ENCODE measurements at places on chromosomes 7 and 10. TPM values are rescaled to one million over a fixed set of nuclear protein-coding genes. Genes with fewer than 3 reads are reported as not detected.

DNA sequence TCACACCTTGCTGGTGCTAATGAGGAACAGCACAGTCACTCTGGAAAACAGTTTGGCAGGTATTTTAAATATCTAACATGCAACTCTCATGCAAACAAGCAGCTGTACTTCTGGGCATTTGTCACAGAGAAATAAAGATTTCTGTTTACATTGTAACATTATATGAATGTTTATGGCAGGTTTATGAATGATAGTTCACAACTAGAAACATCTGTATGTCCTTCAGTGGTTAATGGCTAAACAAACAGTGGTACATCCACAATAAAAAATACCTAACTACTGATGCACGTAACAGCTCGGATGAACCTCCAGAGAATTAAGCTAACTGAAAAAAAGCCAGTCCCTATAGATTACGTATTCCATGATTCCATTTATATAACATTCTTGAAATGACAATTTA, 109.6 kb downstream of the GPR37 start:
- no peaks in the 10 kb centered on the region for H3K27me3 ChIP-seq
- H3K4me3 ChIP-seq, result no peak overlapping the region
- no peaks in the 10 kb centered on the region for H3K4me1 ChIP-seq
- DNase-seq, result no peak
- H3K27ac ChIP-seq, result no peak overlapping the region
- H3K36me3 ChIP-seq, result no peaks in the 10 kb centered on the region

DNA sequence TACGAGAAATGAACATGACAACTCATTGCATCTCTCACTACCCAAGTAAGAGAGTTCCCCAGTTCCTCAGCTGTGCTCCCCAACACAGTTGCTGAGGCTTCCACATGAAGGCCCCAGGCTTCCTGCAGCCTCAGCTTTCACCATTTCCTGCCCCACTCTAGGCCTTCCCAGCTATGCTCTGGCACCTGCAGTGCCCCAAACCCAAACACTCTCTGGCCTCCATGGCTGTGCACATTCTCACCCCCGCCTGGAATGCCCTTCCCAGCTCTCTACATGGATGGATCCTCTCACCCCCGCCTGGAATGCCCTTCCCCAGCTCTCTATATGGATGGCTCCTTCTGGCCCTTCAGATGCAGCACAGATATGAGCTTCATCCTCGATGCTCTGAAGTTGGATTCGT, 61.3 kb downstream of the KIAA1549 start:
- H3K36me3 ChIP-seq, result no peaks in the 10 kb centered on the region
- no peak for DNase-seq
- H3K4me3 ChIP-seq, result no peak overlapping the region
- no peaks in the 10 kb centered on the region for H3K27me3 ChIP-seq
- H3K27ac ChIP-seq, result no peak overlapping the region
- H3K4me1 ChIP-seq, result no peaks in the 10 kb centered on the region

GRCh38 chr7:129777993-129778769, 166.7 kb downstream of the NRF1 start:
- no peak overlapping the region for H3K4me3 ChIP-seq
- no peak for DNase-seq
- H3K27me3 ChIP-seq, result peaks cover 15% of the 10 kb centered on the region
- H3K27ac ChIP-seq, result no peak overlapping the region

DNA sequence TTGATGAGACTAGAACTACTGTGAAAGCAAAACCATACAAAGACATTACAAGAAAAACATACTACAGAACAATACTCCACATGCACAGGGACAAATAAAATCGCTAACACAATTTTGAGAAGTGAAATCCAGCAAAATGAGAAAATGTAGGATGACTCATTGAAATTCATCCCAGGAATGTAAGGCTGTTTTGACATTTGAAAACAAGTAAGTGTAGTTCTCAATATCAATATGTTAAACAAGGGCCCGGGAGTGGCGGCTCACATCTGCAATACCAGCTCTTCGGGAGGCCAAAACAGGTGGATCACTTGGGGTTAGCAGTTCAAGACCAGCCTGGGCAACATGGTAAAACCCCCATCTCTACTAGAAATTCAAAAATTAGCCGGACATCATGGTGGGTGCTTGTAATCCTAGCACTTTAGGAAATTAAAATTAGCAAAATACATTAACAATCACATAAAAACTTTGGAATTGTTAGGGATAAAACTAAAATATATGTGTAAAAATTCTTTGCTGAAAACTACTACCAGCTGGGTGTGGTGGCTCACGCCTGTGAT, 113.7 kb upstream of the ADARB2 start:
- no peak for DNase-seq
- H3K36me3 ChIP-seq, result no peaks in the 10 kb centered on the region

DNA sequence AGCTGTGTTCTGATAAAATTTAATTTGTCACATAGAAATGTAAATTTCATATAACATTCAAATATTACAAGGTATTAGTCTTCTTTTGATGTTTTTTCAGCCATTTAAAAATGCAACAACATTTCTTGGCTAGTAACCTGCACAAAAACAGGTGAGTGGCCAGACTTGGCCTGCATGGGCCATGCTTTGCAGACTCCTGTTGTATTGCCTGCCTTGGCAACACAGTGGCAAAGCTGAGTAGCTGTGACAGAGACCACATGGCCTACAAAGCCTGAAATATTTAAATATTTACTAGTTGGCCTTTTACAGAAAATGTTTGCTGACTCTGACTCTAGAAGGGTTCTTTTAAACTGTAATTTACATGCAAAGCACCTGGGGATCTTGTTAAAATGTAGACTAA, 13.5 kb upstream of the TBX20 start:
- H3K4me3 ChIP-seq, result no peak overlapping the region
- H3K27ac ChIP-seq, result no peak overlapping the region
- no peak for DNase-seq

DNA sequence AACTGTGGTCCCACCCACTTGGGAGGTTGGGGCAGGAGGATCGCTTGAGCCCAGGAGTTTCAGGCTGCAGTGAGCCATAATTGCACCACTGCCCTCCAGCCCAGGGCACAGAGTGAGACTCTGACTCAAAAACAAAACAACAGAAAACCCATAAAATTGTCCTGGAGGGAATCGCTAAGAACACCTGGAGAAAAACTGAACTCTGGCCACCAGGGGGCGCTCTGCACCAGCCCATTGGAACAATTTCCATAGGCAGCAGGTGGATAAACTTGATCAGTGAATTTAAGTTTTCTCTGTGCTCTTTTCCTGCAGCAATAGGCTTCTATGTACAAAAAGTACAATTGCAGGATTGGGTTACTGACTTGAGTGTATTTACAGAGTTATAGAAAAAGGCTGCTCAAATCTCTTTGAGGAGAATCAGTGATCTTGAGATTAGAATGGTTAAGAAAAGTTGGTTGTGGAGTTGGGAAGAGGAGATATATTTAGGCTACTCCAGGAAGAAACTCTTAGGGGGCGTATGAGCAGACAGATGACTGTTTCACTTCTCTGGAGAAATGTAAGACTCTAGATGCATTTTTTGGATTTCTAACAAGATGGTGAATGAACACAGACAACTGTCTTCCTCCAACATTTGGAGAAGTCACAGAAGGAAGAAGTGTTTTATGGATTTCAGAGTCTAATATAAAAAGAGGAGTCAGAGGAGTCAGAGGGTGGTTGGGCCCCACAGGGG, 274.9 kb upstream of the GALNT17 start:
- no peaks in the 10 kb centered on the region for H3K36me3 ChIP-seq
- no peak overlapping the region for H3K27ac ChIP-seq
- DNase-seq, result peak; percentile 72
- H3K4me3 ChIP-seq, result no peak overlapping the region

WDR86 gene
- 151 TPM for total RNA-seq

SGMS1 gene
- total RNA-seq, result 86.8 TPM

All from thyroid gland (tissue), 4 donors.